ENCODE measurements at places on chromosomes 4 and X.

- DNase-seq, result no peak
Observed at GRCh38 chr4:172308078-172308477, 494.9 kb downstream of the GALNTL6 start.

DNA sequence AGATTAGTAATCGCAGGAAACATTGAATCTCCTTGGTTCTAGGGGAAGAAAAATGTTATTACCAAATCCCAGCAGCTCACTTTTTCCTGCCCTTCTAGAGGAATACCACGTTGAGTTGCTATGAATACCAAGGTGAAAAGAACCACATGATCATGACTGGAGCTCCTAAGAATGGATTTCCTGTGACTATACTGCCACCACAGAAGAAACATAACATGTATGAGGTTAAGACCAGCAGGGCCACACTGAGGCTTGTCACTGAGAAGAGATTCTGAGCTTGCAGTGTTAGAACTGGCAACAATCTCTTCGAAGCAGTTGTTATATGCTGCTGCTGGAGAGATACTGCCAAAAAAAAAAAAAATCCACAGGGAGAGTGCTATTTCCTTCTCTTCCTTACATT lies 1235.3 kb downstream of the FSTL5 start:
- DNase-seq, result no peak

DNA sequence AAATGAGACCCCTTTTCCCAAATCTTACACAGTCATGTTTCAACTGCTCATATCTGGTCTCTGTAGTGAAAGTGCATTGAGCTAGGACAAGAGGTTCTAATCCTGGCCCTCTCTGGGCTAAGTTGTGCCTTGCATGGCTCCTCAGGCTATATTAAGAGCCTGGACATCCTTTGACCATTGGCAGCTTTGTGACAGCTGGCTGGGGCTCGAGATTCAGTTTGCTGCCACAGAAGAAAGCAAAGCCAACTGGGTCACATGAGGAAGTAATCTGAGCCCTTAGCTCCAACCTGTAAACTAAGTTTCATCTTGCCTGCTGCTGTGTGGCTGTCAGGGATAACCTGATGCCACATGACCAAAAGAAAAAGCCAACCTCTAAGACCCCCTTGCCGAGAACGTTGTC lies 51.8 kb upstream of the JADE1 start:
- no peak for DNase-seq

DNA sequence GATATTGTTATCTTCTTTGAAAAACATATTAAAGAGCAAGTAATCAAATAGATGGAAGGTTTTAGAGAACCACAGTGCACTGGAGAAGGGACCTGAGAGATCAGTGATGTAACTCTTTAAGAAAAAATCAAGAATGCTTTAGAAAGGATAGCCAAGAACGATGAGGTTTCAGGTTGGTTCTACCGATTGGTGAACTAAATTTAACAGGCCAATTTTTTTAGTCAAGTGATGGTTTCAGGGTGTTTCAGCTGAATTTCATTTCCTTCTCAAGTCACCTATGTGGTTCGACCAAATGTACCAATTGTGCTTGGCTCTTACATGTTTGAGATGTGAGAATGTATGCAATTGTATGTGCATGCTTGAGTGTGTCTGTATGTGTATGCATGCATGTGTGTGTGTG lies 26.5 kb downstream of the HS3ST1 start:
- no peak for DNase-seq

GRCh38 chr4:138927072-138927471 lies 88.5 kb upstream of the NOCT start:
- no peak for DNase-seq
